ENCODE measurements at places on chromosomes 3 and 15.

DNA sequence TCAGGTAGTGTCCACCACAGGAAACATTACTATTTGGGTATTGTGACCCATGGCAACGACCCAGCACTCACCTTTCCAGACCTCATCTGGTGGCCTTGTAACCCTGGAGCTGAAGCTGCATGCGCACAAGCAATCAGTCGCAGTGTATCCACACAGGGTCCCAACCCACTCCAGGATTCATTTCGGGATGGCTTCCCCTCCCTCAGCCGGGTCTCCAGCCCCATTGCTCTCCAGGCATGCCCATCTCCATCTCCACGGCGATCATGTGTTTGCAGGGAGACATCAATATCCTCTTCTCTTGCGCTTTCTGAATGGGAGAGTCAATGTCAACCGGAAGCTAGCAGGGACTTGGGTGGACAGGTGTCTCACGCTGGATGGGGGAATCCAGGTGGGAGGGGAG lies 35.2 kb downstream of the GOLGA6L2 start:
- DNase-seq: no peak

DNA sequence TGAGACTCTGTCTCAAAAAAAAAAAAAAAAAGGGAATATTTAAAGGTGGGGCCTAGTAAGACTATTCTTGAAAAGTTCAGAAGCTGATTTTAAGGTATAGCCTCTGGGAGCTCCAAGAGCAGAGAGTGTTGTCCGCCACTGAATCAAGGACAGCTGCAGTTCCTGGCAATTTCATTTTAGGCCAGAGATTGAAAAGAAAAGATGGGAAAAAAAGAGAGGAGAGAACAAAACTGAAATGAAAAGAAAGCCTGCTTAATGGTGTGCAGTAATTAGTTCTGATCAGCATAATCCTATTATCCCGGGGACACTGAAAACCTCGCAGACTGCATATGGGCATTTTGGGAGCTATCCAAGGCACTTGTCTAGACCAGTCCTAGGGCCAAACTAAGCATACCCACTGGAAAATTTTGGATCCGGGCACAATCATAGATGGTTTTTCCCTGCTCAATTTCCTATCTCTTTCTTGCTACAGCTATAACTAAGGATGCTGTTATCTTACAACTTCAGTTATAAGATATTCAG lies 43.2 kb downstream of the EHHADH start:
- no peak for DNase-seq

DNA sequence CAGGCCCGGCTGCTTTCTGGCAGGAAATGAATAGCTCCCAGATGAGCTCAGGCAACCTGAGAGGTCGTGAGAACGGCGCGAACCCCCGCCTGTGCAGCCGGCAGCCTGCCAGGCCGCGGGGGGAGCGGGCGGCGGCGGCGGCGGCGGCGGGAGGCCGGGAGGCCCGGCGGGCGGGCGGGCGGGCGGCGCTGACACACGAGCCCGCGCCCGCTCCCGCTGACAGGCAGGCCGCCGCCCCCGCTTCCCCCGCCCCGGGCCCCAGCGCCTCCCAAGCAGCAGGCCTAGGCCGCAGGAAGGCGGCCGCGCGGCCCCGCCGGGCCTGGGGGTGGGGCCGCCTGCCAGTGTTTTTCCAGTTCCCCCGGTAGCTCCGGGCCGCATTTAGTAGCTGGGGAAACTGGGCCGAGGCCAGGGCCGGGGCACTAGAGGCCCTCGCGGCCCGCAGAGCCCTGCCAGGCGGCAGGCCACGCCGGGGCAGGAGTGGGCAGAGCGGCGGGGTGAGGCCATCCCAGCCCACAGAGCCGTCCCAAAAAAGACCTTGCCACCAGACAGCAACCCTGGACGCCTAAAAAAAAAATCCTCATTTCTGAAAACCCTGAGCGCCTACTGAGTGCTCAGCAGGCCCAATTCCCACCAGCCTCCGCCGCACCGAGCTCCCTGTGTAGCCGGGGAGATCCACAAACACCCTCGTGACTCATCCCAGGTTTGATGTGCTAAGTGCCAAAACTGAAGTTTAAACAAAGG lies 5.6 kb downstream of the HES1 start:
- peak; percentile 95 for DNase-seq

DNA sequence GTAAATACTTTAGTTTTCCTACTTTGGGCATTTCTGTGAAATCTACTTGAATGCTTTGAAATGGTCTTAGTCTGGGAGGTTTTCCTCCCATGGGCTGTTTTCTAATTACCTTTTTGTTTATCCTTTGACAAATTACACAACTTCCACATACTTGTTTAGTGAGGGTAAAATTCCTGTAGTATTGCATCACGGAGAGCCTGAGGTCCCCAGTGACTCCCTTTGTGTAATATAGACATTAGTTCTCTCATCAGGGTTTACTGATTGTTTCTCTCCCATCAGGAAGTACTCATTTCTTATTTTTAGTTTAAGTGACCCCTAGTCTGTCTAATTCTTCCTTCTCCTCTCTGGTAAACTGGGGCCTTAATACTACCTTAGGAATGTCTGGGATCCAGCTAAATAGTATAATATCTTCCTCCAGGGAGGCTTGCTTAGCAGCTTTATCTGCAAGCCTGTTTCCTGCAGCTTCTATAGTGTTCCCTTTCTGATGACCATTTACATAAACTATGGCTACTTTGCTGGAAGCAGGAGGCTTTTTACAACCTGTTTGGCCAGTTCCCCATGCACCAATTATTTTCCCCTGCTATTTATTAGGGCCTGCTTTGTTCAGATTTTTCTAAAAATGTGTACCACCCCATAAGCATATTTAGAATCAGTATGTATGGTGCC lies 87.2 kb upstream of the XCR1 start:
- DNase-seq: peak; percentile 84

GRCh38 chr3:83523470-83524073 lies 1435.2 kb upstream of the CADM2 start:
- no peak for DNase-seq
